ENCODE measurements at places on chromosomes 11 and 22. TPM values are rescaled to one million over a fixed set of nuclear protein-coding genes. Genes with fewer than 3 reads are reported as not detected.

- peaks cover 21% of the 10 kb centered on the region for H3K27me3 ChIP-seq
- H3K27ac ChIP-seq: no peak overlapping the region
- no peaks in the 10 kb centered on the region for H3K4me1 ChIP-seq
- no peak for DNase-seq
Observed at GRCh38 chr11:79049741-79050179, 391.1 kb downstream of the TENM4 start.

The VPREB1 gene
- total RNA-seq: not detected

The GAL gene
- not detected for total RNA-seq

The CPT1B gene
- total RNA-seq: 59.5 TPM
